ENCODE measurements at places on chromosomes 13 and 19.

DNA sequence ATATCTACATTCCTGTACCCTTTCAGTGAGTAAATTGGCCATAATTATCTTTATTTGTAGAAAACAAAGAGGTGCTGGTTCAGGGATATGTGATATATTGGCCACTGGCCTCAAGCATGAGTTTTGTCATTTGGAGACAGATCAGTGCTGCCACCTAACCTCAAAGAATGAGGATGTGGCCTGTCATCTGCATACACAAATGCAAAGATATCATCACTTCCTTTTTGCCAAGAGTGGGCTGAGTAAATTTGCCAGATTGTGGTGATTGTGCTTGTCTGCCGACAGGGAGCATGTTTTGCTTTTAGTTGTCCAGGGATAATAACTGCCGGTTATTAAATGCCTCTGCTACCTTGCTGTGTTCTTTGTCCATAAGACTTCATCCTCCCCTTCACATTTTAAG lies 44.2 kb downstream of the WASF3 start:
- no peak for DNase-seq

DNA sequence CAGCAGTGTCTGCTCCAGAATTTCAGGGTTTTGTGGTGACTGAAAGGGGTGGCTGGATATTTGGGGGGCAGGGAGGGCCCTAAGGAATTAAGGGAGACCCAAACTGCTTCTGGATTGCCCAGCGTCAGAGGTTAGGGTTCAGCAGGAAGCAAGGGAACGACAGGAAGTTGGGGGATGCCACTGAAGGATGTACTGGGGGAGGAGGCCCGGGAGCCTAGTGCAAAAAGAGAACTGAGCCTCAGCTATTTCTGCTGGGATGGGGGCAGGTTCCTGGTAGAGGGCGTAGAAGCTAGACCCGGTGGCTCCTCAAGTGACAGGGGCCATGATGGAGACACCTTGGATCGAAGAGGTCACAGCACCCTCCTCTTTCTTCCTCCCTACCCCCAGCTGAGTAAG lies 1.1 kb downstream of the CYP2S1 start:
- DNase-seq: no peak

DNA sequence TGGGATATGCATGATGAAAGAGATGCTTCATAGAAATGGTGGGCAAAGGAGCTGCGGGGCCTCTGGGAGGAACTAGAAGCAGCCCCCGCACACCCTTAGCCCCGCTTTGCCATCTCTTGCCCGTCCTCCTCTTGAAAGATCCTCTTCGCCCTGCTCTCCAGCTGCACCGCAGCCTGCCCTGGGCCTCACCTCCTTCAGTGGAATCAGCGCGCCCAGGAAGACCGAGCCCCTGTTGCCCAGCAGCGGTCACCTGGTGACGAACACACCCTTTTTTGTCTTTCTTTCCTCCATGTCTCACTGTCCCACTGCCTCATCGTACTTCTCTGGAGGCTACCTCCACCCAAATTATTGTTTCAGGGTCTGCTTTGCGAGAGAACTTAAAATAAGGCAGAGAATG lies 807.6 kb downstream of the UQCRFS1 start:
- DNase-seq: no peak

DNA sequence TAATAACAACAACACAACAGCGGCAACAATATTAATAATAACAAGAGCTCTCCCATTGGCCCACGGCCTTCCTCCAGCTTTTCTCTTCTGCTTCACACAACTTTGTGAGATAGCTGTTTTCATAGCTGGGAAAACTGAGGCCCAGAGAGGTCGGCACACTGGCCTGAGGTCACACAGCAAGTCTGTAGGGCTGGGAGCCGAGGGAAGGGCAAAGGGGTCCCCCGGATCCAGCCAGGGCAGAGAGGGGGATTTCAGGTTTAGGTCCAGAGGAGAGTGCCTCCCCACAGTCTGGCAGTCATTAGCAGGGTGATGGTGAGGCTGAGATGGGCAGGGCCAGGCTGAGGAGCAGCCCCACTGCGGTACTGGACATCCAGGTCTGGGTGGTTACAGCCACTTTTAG lies 9.0 kb upstream of the CADM4 start:
- DNase-seq: no peak

DNA sequence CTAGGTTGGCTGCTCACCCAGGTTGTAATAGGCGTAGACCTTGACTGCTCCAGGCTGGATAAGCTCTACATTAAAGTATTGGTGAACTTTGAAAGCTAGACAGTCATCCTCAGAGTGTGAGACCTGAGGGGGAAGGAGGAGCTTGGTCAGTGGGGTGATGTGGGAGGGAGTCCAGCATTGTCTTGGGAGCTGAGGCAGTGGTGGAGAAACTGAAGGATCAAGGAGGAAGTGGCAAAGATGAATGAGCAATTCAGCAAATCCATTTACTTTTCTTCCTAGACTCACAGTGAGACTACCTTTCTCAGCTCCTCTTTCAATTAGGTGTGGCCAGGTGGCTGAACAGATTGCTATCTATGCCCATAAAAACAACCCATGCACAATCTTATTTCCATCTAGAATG lies 10.2 kb upstream of the TNFSF14 start:
- no peak for DNase-seq

- DNase-seq: no peak
Measured at GRCh38 chr19:45450012-45450333, 17.8 kb upstream of the FOSB start.

DNA sequence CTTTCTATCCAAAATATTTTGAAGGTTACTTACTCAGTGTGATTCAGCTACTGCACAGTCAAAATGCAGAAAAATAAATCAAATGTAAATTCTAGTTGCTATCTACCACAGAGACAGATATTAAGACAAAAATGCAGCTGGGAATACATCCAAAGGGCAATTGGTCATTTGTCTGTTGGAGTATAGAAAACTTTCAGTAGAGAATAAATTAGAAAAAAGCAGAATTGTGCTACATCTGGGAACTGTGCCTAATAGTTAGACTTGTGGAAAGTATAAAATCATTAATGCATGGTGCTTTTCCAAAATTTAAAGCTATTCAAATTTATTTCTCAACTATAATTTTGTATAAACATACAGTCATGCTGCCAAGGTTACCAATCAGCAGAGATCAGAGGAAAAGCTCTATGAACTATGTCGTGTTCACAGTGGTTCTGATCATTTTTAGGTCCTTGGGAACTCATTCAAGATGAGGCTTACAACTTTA lies 1635.8 kb downstream of the PCDH9 start:
- no peak for DNase-seq

DNA sequence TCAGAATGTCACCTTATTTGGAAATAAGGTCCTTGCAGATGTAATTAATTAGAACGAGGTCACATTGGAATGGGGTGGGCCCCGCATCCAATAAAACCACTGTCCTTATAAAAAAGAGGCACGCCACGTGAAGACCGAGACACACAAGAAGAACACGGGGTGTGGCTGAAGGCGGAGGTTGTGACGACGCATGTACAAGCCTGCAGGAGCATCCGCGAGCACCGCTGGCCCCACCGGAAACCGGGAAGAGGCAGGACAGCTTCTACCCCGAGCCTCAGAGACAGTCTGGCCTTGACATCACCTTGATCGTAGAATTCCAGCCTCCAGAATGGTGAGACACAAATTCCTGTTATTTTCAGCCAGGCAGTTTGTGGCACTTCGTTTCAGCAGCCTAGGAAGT lies 177.9 kb downstream of the COL4A1 start:
- no peak for DNase-seq

- no peak for DNase-seq
Measured at GRCh38 chr19:44719262-44719701, 20.3 kb downstream of the CEACAM16 start.

GRCh38 chr13:110261166-110262081 lies 45.5 kb downstream of the COL4A1 start:
- no peak for DNase-seq

- DNase-seq: no peak
Measured at GRCh38 chr19:771332-771785, 20.4 kb downstream of the MISP start.

DNA sequence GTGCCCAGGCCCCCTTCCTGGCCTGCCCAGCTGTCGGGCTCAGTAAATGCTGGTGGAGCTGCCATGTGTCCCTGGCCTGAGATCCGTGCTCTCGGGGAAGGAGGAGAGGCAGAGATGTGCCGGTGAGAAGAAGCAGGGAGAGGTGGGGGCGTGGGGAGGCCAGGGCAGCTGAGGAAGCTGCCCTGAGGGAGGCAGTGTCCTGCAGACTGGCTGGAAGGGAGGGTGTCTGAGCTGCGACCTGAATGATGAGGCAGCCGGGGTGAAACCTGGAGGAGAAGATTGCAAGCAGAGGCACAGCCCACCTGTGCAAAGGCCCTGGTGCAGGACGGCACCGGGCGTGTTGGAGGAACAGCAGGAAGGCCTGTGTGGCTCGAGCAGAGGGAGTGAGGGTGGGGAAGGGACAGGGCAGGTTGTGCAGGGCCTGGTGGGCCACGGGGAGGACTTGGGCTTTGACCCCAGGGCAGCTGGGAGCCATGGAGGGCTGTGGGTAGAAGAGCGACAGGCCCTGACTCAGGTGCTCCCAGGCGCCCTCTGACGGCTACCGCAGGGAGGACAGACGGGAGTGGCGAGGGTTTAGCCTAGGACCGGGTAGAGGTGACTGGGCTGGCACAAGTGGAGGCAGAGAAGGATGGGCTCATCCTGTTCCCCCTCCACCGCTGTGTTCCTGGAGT lies 14.0 kb upstream of the CELF5 start:
- DNase-seq: no peak

DNA sequence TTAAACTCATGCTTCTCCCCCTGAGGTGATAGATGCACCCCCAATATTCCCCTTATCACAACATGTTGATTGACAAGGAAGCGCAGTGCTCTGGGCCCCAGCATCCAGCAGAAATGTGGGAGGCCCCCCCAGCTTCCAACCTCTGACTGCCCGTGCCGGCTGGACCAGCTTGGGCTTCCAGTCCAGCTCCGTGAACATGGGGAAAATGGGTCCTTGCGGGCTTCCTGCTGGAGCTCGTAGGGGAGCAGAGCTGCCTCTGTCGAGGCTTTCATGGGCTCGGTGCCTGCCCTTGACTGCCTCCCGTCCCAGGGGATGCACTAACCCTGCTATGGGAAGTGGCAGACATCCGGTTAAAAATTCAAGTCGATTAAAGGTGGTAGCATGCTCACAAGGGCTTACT lies 188.9 kb downstream of the COL4A1 start:
- DNase-seq: no peak

GRCh38 chr19:10329555-10329954 lies 3.8 kb downstream of the RAVER1 start:
- no peak for DNase-seq

GRCh38 chr19:3287814-3288213 lies 63.4 kb downstream of the CELF5 start:
- no peak for DNase-seq

DNA sequence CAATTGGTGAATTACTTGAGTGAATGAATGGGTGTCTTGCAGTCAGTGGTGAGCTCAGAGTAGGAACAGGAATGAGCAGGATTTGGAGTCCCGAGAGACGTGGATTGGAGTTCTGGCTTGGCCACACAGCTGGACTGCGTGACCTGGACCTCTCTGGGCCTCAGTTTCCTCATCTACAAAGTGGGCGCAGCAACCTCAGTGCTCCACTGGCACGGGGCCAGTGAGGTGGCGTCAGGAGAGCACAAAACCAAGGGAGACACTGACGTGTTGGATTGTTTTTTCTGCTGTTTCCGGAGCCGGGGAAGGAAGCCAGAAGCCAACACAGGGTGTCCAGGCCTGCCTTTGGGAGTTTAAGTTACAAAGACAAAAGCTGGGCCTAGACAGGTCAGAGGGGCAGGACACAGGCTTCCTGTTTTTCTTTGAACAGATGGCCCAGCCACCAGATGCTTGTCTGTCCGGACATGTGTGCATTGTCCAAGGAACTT lies 6.5 kb upstream of the DOCK6 start:
- DNase-seq: no peak
